ENCODE measurements at places on chromosomes 7 and 10.

- peak; percentile 24 for DNase-seq
- H3K4me3 ChIP-seq, result no peak overlapping the region
- no peaks in the 10 kb centered on the region for H3K4me1 ChIP-seq
- no peaks in the 10 kb centered on the region for H3K36me3 ChIP-seq
- H3K27ac ChIP-seq, result no peak overlapping the region
Measured at GRCh38 chr10:124320778-124321432, 97.8 kb downstream of the OAT start.

DNA sequence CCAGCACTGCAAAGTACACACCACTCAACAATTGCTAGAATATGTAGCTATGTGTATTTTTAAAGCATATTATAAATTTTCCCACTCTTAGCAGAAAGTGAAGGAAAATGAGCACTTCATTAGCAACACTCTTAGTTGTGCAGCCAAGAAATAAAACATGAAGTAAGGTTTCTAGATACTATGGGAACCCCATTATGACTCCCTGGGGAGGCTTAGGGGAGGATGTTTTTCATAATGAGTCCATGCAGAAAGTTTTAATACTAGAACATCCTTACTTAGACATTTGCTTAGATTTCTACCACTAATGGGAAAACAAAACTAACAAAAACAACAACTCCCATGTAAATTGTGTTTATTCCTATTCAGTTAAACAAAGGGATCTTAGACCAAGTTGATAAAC is 148.4 kb upstream of the HDAC9 start:
- no peaks in the 10 kb centered on the region for H3K4me1 ChIP-seq
- no peaks in the 10 kb centered on the region for H3K36me3 ChIP-seq
- H3K27me3 ChIP-seq, result no peaks in the 10 kb centered on the region
- no peak overlapping the region for H3K4me3 ChIP-seq
- H3K27ac ChIP-seq, result no peak overlapping the region
- no peak for DNase-seq

DNA sequence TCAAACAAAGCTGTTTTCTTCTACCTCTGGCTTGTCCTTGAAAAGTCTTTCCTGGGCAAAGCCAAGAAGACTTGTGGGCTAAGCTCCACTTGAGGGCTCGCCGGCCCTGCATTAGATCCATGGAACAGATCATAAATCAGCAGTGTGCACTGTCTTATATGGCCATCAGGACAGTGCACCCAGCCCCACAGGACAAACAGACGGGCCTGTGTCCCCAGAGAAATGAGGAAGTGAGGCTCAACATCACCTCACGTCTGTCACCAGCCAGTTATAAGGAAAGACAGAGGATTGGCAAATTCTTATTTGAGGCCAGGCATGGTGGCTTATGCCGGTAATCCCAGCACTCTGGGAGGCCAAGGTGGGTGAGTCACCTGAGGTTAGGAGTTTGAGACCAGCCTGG is 12.3 kb upstream of the IFT22 start:
- no peaks in the 10 kb centered on the region for H3K4me1 ChIP-seq
- H3K4me3 ChIP-seq, result no peak overlapping the region
- no peaks in the 10 kb centered on the region for H3K36me3 ChIP-seq
- DNase-seq, result no peak
- no peak overlapping the region for H3K27ac ChIP-seq

- H3K4me1 ChIP-seq, result peaks cover 55% of the 10 kb centered on the region
- H3K4me3 ChIP-seq, result no peak overlapping the region
- no peaks in the 10 kb centered on the region for H3K27me3 ChIP-seq
- peak; percentile 77 for DNase-seq
- peaks cover 6% of the 10 kb centered on the region for H3K36me3 ChIP-seq
- peak overlapping the region; percentile 81 for H3K27ac ChIP-seq
Measured at GRCh38 chr7:98287486-98287959, 6.0 kb downstream of the BRI3 start.

DNA sequence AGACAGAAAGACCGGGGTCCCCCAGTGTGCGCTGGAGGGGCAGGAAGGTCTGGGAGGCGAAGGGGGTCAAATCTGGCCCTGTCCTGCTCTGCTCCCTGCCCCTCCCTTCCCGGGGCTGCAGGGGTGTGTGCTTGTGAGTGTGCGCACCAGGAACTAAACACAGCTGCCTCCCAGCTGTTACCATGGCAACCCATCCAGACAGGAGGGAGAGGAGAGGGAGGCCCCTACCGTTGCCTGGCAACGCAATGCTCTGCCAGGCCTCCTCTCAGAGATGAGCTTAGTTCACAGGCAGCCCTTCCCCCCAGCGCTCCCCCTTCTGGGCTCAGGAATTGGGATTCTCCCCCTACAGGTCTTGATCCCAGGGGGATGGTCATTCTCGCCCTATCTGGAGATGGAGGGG is 6.1 kb downstream of the NYAP1 start:
- peak overlapping the region; percentile 26 for H3K27ac ChIP-seq
- no peaks in the 10 kb centered on the region for H3K27me3 ChIP-seq
- H3K4me3 ChIP-seq, result no peak overlapping the region
- H3K4me1 ChIP-seq, result no peaks in the 10 kb centered on the region

DNA sequence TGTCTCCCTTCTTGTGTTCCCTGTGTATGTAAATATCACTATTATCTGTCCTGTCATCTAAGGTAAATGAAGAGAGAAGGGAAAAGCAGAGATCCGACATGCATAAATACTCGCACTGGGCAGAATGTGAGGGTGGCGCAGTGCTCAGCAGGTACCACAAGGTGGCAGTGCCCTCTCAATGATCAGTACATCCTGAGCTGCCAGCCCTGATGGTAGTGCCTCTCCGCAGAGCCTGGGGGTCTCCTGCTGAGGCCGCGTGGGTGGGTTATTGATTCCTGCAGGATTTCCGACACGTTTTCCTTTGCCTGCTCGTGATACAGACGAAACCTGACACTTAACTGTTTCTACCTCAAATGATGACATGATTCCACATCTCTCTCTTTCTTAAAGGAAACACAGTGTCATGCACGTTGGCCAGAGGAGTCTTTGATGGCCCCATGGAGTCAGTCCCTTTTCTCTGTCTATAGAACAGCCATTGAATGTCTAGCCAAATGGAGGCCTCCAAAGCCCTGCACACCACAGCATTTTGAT is 19.8 kb downstream of the RGR start:
- H3K36me3 ChIP-seq, result no peaks in the 10 kb centered on the region
- no peak overlapping the region for H3K27ac ChIP-seq
- no peaks in the 10 kb centered on the region for H3K27me3 ChIP-seq
- DNase-seq, result peak; percentile 63
- no peak overlapping the region for H3K4me3 ChIP-seq

- H3K36me3 ChIP-seq, result no peaks in the 10 kb centered on the region
- H3K4me3 ChIP-seq, result no peak overlapping the region
- no peak for DNase-seq
- no peaks in the 10 kb centered on the region for H3K27me3 ChIP-seq
Measured at GRCh38 chr7:135179321-135179925, 8.9 kb upstream of the CYREN start.

DNA sequence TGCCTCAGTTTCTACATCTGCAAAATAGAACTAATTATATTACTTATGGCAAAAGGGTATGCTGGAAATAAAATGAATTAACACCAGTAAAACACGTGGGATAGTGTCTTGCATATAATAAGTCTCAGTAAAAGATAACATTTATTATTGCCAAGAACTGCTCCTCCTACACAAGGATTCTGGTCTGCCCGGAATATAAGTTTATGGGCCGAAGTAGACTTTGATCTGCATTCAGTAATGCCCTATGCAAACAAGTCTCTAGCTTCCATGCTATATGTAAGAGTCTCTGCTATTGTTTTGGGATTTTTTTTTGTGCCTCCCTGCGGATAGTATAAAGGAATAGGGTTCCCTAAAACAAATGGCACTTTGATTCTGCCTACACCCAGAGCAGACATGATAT is 125.6 kb upstream of the SLC26A5 start:
- no peaks in the 10 kb centered on the region for H3K36me3 ChIP-seq
- no peak overlapping the region for H3K27ac ChIP-seq
- peaks cover 40% of the 10 kb centered on the region for H3K4me1 ChIP-seq

GRCh38 chr10:84269773-84270172 is 24.9 kb downstream of the RGR start:
- H3K36me3 ChIP-seq, result no peaks in the 10 kb centered on the region
- DNase-seq, result no peak
- no peak overlapping the region for H3K27ac ChIP-seq
- H3K4me3 ChIP-seq, result no peak overlapping the region

DNA sequence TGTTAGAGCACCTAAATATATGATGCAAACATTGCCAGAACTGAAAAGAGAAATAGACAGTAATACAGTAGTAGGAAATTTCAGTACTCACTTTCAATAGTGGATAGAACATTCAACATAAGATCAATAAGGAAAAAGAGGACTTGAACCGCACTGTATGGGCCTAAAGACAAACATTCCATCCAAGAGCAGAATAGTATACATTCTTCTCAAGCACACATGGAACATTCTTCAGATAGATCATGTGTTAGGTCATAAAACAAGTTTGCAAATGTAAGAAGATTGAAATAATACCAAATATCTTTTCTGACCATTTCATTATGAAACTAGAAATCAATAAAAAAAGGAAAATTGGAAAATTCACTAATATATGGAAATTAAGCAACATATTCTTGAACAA is 185.4 kb upstream of the FOXP2 start:
- no peaks in the 10 kb centered on the region for H3K27me3 ChIP-seq
- no peak for DNase-seq
- H3K36me3 ChIP-seq, result no peaks in the 10 kb centered on the region
- peaks cover 3% of the 10 kb centered on the region for H3K4me1 ChIP-seq
- no peak overlapping the region for H3K27ac ChIP-seq
- H3K4me3 ChIP-seq, result no peak overlapping the region

- DNase-seq, result no peak
- H3K36me3 ChIP-seq, result no peaks in the 10 kb centered on the region
- H3K4me3 ChIP-seq, result no peak overlapping the region
Measured at GRCh38 chr10:4704034-4704545, 121.9 kb upstream of the AKR1E2 start.

GRCh38 chr7:756928-757560 is 30.0 kb upstream of the PRKAR1B start:
- no peak overlapping the region for H3K27ac ChIP-seq
- H3K36me3 ChIP-seq, result peaks cover 2% of the 10 kb centered on the region
- no peaks in the 10 kb centered on the region for H3K4me1 ChIP-seq
- H3K27me3 ChIP-seq, result no peaks in the 10 kb centered on the region
- no peak for DNase-seq

- no peaks in the 10 kb centered on the region for H3K36me3 ChIP-seq
- H3K4me1 ChIP-seq, result peaks cover 12% of the 10 kb centered on the region
- no peak overlapping the region for H3K27ac ChIP-seq
- H3K27me3 ChIP-seq, result no peaks in the 10 kb centered on the region
Measured at GRCh38 chr7:74709880-74710671, 52.6 kb downstream of the GTF2I start.

GRCh38 chr7:76066716-76067503 is 19.0 kb downstream of the MDH2 start:
- H3K4me1 ChIP-seq, result no peaks in the 10 kb centered on the region
- H3K36me3 ChIP-seq, result peaks cover 1% of the 10 kb centered on the region
- no peak overlapping the region for H3K27ac ChIP-seq
- no peak overlapping the region for H3K4me3 ChIP-seq

DNA sequence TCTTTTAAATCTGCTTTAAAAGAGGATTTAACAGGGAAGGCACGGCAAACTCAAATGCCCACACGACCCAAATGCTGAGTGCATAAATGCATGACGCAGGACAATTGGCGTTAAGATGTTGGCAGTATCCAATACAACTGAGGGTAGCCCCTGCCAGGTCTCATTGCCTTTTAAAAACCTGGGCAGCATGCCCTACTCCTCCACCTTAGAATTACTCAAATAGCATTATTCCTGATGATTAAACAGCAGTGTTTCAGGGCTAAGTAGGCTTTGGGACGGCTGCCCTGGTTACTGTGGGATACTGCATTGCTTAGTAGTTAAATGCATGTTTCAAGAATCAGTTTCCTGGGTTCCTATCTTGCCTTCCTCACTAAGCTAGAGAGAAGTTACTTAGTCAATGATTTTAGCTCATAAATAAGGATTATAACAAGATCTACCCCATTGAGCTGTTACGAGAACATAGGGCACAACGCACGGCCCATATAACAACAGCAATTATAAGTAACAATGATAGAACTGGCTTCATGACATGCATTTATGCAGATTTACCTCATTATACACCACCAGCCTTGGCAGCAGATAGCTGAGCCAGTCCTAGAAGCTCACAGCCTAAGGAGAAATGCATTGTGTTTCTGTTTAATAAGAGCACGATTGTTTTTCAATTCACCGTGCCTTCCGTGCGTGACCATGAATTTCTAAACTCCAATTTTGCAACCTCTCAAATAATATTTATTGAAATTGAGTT is 7.9 kb downstream of the TUBAL3 start:
- H3K27me3 ChIP-seq, result no peaks in the 10 kb centered on the region
- no peaks in the 10 kb centered on the region for H3K36me3 ChIP-seq
- H3K27ac ChIP-seq, result no peak overlapping the region
- no peak overlapping the region for H3K4me3 ChIP-seq

GRCh38 chr7:28102797-28103196 is 77.8 kb downstream of the JAZF1 start:
- H3K27ac ChIP-seq, result no peak overlapping the region
- H3K4me3 ChIP-seq, result no peak overlapping the region
- no peaks in the 10 kb centered on the region for H3K27me3 ChIP-seq

DNA sequence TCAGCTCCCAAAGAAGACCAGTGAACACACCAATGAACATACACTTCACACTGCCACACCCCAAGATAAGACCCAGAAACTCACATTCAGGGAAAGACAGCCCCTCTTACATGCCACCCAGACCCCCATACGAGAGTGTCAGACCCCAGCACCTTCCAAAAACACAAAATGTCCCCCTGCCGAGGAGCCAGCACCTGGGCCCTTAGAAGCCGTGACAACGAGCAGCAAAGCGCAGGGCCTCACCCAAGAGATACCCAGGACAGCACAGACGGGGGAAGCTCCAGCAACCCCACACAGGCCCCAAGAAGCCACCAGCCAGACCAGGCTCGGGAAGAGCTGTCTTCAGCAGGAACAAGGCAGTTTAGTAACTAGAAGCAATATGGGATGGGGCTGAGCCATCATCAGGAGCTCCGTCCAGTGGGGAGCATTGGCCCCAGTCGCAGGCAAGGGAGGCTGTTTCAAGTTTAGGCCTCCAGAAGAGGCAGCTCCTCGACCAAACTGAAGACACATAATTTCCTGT is 243.6 kb downstream of the PTPRN2 start:
- no peaks in the 10 kb centered on the region for H3K36me3 ChIP-seq
- DNase-seq, result no peak
- H3K27ac ChIP-seq, result no peak overlapping the region
- no peaks in the 10 kb centered on the region for H3K4me1 ChIP-seq

GRCh38 chr10:108465871-108466641 is 1301.5 kb upstream of the SORCS1 start:
- no peak for DNase-seq
- no peaks in the 10 kb centered on the region for H3K4me1 ChIP-seq
- H3K27ac ChIP-seq, result no peak overlapping the region
- H3K4me3 ChIP-seq, result no peak overlapping the region
- no peaks in the 10 kb centered on the region for H3K36me3 ChIP-seq
- H3K27me3 ChIP-seq, result no peaks in the 10 kb centered on the region
